ENCODE measurements at places on chromosomes 7 and 10.

DNA sequence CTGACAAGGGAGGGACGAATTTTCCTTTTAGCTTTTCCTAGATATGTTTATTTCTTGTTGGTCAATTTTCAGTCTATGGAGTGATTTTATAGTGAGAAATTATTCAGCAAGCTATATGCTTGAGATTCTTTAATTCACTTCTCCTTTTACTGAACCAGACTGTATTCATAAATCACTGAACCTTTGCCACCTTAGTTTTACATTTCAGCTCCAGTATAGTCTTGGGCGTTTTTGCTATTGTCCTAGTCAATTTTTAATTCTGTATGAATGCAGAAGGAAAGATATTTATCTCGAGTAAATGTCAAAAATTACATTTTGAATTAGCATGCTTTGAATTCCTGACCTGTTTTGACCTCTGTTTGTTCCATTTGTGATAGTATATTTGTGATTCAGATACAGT, 468.9 kb downstream of the IPMK start:
- DNase-seq = no peak

DNA sequence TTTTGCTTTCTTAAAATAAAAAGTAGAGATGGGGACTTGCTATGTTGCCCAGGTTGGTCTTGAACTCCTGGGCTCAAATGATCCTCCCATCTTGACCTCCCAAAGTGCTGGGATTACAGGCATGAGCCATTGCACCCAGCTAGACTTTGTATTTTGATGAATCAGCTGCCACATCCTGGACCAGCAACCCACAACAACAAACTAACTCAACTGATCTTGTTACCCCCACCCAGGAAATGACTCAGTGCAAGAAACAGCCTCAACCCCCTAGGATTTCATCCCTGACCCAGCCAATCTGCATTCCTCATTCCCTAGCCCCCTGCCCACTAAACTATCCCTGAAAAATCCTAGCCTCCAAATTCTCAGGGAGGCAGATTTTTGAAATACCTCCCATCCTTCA, 123.8 kb downstream of the IPMK start:
- no peak for DNase-seq

DNA sequence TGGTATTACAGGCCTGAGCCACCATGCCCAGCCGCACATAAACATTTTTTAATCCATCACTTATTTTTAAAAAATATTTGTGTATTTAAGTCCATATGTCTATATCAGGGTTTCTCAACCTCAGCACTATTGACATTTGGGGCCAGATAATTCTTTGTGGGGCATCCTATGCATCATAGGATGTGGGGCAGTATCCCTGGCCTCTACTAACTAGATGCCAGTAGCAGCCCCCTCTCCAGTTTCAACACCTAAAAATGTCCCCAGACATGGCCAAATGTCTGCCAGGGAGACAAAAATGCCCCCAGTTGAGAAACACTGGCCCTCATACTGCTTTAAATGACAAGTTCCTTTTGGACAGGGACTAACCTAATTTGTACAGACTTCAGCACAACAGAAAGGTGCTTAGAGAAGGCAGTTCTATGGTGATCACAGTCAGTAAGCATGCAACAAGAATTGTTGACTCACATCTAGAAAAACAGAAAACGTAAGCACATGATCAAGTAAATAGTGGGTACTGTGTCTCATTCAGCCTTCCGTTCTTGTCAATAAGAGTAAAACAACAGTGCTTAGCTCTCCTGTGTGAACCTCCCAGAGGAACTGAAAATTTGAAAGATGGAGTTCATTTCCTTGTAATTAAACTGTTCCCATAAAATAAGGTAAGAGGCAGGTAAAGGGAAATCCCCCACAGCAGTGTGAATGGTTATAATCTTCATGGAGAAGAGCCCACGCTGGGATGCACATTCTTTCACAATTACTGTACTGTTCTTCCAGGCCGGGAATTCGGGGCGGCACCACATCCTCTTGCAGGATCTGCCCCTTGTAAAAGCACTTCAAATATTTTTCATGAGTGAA, 17.3 kb upstream of the ADRB1 start:
- peak; percentile 87 for DNase-seq

GRCh38 chr10:82969405-82969804, 1094.4 kb downstream of the NRG3 start:
- DNase-seq = no peak

GRCh38 chr10:121692626-121693025, 94.4 kb upstream of the FGFR2 start:
- no peak for DNase-seq

DNA sequence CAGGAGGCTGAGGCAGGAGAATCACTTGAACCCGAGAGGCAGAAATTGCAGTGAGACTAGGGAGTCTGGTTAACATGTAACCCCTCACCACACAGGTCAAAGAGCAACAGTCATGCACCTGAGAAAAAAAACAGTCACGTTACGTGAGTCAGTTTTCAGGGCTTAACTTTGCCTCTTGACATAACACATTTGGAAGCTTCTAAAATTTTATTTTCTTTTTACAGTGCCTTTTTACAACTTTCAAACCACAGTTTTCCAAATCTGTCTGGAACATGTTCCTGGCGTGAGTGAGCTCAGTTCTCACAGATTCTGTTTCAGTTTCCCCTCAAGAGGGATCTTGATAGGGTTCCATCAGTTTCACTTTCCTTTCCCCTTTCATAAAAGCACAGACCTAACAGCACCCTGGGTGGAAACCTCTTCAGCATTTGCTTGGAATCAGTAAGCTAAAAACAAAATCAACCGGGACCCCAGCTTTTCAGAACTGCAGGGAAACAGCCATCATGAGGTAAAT, 4.4 kb downstream of the IFIT3 start:
- DNase-seq = no peak

GRCh38 chr10:130998642-130999041, 312.9 kb downstream of the TCERG1L start:
- DNase-seq = no peak

DNA sequence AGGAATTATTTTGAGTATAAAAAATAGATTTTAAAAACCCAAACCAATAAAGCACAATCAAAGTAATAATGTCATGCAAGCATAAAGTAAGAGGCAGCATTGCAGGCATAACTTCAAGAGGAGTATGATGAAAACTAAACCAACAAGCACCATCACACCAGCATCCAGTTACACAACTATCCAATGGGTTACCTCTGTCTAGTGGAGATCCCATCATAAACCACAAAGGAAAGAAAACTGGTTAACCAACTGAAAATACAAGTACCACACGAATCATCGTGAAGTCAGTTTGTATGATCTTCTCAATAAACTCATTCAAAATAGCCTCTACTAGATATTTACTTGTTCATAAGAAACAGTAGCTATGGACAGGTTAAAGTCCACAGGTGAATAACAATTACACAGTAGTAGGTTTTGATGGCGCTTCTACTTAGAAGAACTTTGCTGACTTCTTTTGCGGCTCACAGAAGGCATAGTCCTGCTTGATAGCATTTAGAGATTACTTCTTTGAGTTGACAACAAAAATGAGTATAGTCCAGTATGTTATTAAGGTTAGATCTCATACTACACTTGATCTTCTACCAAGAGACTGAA, 116.6 kb downstream of the MICU1 start:
- DNase-seq = no peak

DNA sequence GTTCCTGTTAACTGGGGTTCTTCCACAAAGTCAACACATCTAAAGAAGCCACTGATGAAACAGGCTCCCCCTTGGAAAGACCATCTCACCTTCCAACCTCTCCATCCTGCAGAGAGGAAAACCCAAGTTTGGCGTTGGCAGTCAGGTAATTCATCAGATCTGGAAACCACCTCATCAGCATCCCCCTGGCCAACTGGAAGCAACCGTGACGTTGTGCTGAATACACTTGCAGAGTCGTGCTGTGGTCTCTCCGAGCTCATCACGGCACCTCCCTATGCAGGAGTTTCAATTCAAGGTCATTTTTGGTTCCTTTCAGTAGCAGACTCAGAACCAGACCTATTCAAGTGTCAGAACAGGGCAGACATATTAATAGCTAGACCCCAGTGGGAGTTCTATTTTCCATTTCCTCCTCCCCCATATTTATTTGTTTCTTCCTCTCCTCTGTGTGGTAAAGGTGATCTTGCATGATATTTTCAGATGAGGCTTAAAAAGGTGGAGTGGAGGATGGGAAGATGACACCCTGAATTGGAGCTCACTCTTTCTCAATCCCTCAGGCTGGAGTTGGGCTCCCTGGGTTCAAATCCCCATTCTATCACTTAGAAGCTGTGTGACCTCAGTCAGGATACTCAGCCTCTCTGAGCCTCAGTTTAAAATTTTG, 149.1 kb upstream of the ADO start:
- no peak for DNase-seq

DNA sequence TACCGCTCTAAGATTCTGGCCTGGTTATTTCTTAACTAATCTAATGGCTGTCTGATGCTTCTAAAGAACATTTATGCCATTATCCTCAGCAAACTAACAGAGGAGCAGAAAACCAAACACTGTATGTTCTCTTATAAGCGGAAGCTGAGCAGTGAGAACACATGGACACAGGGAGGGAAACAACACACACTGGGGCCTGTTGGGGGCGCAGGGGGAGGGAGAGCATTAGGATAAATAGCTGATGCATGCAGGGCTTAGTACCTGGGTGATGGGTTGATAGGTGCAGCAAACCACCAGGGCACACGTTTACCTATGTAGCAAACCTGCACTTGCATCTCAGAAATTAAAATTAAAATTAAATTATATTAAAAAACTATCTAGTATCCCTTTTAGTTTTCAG, 853.5 kb downstream of the GATA3 start:
- no peak for DNase-seq

GRCh38 chr7:2829040-2829439, 15.1 kb downstream of the GNA12 start:
- no peak for DNase-seq

GRCh38 chr7:105224884-105225651, 163.7 kb downstream of the SRPK2 start:
- no peak for DNase-seq

GRCh38 chr7:74026406-74026902, 1.5 kb upstream of the ELN start:
- DNase-seq = no peak

DNA sequence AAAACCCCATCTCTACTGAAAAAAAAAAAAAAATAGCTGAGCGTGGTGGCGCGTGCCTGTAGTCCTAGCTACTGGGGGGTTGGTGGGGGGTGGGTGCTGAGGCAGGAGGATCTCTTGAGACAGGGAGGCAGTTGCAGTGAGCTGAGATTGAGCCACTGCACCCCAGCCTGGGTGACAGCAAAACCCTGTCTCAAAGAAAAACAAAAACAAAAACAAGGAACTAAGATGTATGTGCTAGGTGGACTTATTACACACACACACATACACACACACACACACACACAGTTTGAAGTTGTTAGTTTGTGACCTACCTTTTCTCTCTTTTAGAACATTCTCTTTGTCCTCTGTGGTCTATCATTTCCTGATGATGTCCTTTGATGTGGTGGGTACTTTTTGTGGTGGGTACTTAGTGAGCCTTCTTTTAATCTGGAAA, 53.5 kb downstream of the EXOC6 start:
- no peak for DNase-seq

DNA sequence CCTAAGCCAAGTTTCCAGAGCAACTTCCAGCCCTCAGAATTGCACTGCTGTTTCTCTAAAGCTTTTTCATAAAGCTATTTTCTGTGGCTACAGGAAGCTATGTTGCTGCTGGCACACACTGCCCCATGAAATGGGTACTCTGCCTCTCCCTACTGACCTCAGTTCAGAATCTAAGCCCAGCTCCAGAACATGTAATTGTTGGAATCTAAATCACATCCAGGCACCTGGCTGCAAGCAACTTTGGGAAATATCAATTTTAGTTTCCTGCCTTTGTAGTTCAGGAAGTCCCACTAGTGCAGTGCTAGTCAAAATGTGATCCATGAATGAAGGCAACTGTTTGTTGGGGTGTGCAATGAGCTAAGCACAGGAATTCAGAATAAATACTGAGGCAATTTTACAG, 226.2 kb downstream of the THSD7A start:
- no peak for DNase-seq

DNA sequence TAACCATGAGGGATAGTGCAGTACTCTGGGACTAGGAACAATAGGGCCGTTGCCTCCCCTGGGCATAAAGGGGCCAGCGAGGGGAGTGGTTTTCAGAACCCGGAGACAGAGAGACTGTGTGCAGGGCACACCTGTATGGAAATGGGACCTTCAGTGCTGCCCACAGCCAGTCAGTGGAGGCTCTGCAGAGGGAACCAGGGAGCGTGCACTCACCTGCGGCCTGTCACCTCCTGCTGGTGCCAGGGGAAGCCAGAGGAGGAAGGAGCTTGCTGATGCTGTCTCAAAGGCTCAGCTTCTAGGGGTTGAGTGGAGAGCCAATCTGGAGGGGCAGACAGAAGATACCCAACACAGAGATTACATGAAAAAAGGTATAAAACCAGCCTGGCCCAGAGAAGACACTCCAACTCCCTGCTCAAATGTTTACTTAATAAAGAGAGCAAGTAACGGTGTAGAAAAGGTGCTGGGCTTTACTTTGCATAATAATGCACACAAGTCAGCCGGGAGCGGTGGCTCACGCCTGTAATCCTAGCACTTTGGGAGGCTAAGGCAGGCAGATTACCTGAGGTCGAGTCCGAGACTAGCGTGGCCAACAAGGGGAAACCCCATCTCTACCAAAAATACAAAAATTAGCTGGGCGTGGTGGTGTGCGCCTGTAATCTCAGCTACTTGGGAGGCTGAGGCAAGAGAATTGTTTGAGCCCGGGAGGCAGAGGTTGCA, 35.5 kb upstream of the WAPL start:
- DNase-seq = no peak

GRCh38 chr7:121002757-121003200, 14.3 kb downstream of the CPED1 start:
- no peak for DNase-seq

DNA sequence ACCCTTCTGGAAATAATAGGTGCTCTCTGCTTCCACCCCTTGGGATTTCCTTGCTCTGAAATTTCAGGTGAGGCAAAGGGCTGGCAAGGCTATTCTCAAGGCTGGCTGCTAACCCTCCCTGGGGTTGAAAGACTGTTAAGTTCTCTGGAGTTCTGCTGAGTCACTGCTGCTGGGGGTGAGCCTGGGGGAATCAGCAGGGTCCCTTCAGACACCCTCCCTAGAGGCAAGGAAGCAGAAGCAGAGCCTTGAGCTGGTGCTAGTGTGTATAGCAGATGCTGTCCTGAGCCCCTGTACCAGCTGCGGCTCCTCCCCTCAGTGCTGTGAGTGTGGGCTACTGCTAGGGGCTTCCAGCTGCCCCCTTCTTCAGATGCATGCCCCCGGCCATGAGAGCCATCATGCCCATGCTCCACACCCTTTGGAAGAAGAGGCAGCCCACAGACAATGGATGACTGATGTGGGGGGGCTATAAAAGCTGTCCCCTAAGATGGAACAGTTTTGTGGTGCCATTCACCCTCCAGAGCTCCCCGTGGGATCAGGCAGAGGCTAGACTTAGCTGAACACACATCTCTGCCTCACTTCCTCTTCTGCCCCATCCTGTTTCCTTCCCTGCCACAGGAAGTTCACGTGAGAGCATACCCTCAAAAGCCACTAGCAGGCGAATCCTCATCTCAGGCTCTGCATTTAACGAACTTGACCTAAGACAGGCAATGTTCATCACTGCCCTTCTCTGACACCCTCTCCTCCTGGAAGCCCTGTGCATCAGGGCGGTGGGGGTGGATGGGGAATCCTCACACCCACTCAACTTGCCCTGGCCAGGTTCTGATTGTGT, 91.8 kb downstream of the SH3PXD2A start:
- DNase-seq = no peak

- DNase-seq = no peak
Measured at GRCh38 chr10:62819141-62819920, 3.2 kb upstream of the EGR2 start.

Measured in RWPE2 (cell line).